ENCODE measurements at places on chromosomes 16 and 17.

DNA sequence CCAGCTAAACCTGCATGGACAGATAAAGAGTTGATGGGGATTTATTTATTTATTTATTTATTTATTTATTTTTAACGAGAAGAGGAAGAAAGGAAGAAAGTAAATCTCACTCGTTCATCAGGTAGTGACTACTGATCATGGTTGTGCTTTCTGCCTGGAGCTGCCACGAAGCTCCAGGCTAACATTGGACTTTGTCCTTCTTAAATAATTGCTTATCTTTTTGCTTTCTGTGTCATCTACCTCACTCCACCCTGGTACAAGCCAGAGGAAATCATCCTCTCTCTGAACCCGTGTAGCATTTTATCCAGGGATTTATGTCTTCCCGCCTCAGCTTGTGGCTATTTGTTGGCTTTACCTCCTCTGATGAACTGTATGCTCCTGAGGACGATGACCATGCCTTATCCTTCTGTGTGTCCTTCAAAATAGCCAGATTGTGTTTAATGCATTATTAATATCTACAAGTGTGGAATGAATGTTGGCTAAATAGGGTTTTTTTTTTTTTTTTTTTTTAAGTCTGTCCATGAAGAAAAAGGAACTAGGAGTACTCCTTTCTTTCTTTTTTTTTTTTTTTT lies 8.0 kb upstream of the SLC12A3 start:
- DNase-seq: no peak

- DNase-seq: no peak
Observed at GRCh38 chr17:62625184-62625869, 2.1 kb upstream of the MRC2 start.

GRCh38 chr17:27461192-27461859 lies 5.1 kb downstream of the KSR1 start:
- no peak for DNase-seq

DNA sequence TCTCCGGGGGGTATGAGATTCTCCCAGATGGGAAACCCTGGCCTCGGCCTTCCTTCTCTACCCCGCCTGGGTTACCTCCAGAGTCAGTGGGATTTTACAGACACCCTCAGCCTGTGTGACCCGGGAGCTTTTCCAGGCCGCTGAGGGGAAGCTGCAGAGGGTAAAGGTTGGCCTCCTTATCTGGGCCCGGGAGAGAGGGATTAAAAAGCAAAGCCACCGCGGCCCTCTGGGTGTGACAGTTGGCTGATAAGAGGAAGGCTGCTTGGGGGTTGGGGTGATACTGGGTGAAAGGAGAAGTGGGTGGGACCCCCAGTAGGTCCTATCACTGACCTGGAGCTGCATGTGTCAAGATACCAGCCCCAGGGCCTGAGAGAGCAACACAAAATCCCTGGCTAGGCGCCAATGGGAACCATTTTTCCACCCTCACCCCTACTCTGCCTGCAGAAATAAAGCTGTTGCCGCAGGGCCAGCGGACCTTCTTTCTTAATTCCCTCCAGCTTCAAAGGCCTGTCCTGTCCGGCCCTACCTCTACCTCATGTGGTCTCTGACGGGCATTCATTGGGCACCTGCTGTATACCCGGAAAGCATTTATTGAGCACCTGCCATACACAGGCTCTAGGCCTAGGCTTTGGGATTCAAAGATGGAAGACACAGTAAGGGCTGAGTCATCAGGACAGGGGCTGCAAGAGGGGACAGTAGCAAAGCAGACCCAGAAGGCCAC lies 77.6 kb upstream of the GSE1 start:
- no peak for DNase-seq

DNA sequence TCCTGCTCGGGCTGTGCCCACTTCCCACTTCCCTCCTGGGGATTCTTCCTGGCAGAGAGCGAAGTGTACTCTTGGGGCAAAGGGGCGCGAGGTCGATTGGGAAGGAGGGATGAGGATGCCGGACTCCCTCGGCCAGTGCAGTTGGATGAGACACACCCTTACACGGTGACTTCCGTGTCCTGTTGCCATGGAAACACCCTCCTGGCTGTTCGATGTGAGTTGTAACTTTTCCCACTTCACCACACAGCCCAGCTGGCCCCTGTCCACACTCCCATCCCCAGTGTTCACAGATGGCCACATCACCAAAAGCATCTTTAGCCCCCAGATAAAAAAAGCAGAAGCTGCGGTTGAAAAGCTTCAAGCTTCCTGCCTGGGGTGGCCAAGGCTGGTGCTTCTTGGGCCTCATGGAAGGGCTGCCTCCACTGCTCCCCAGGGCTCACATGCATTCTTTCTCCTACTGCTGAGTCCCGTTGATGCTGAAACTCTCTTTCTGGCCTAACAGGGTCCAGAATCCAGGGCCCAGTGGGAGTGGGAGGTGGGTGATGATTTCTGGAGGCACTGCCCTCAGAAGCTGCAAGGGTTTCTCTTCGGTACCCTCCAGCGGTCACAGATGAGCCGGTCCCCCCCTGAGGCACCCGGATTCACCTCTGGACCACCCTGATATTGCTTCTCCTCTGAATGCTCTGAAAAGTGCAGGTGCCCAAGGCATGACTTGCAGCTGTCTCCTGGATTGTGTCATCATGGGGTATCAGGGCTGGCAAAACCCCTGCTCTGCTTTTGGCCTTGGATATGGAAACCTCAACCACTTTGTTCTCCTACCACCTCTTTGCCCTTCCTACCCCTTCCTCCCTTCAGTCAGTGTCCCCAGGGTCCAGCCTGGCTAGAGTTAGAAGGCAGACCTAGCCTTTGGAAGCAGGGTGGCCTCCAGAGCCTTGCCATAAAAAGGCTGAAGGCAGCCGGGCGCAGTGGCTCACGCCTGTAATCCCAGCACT lies 2.2 kb upstream of the TRAF4 start:
- no peak for DNase-seq

Measured in RKO (cell line).